NCI-H748 treated with DMSO at 0.1 percent for 48 hours (cell line): ENCODE measurements at places on chromosomes 11 and 22.
A peak's percentile ranks its signal among the peaks of the same experiment; 100 is the strongest.

- no peak for DNase-seq
These were observed 92.9 kb downstream of the PTPRJ start for GRCh38 chr11:48073031-48073861.

DNA sequence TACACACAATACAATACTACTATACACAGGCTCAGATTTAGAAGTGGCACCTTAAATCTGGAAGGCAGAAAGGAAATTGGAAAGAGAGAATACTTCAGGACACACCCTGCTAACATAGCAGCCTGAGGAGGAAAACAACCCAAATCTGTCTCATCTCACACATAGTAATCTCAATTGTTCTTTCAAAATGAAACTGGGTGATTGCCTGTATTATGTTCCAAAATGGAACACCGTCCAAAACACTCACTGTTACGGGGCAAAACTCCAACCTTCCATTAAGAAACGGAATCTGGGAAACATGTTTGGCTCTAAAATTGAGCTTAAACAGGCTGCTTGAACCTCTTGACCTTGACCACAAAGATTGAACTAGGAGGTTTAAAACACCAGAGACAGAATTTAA is 572.6 kb downstream of the OPCML start:
- no peak for DNase-seq

DNA sequence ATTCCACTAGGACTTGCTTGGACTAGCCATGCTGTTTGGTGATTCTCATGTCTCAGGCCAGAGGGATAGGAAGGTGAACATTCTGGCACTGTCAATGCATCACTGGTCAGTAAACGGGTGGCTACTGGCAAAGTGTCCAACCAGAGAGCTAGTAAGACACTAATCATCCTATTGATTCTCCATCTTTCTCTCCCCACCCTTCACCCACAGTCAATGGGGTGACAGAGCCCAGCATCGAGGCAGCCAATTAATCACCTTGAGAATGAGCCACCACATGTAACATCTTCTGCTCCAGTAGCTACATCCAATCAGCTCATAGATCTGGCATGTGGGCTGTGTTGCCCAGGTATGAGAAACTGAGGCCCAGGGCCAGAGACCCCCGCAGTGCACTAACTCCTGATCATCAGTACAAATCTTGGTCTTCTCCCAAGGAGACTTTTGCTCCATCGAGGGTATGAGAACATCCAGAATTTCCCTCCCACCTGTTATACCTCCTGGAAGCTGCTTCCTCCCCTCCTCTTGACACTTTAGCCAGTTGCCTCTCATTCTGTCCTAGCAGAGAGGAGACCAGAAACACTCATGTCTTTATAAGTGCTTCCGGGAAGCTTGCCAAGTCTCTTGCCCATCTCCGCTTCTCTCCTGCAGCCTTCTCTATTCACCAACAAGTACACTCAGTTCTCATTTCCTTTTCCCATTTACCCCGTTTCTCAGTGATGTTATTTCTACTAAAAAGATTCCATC is 17.0 kb downstream of the HTR3A start:
- peak; percentile 71 for DNase-seq

- no peak for DNase-seq
These were observed 11.8 kb upstream of the TP53I11 start for GRCh38 chr11:44962464-44962863.

GRCh38 chr11:94544646-94545263 is 1.0 kb downstream of the FUT4 start:
- DNase-seq: no peak
